ENCODE measurements at places on chromosomes 2 and 18.

DNA sequence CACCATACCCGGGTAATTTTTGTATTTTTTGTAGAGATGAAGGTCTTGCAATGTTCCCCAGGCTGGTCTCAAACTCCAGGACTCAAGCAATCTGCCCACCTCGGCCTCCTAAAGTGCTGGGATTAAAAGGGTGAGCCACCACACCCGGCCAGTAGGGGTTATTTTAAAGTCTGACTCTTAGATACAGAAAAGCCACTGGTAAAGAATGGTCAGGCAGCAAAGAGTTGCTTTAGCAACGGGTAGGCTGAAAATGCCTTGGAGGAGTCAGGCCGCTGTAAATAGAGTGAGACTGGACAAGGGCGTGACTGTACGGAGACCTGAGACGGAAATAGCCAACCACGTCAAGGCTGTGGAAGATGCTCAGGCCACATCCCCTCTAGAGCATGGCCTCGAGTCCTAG is 54.2 kb downstream of the ACKR3 start:
- no peak for DNase-seq

DNA sequence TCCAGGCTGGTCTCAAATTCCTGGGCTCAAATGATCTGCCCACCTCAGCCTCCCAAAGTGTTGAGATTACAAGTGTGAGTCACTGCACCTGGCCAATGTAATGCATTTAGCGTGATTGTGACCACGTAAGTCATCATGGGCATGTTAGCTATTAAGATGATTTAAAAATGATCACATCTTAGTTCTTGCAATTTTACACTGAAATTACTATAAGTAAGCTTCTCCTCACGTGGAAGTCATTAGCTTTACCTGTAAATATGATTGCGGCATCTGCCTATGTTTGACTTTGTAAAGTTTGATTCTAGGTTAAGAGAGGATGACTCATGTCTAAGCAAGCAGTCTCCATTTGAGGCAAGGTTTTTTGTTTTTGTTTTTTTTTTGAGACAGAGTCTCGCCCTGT is 85.5 kb downstream of the PMAIP1 start:
- DNase-seq = no peak

GRCh38 chr2:88561646-88562388 is 65.4 kb downstream of the EIF2AK3 start:
- no peak for DNase-seq

DNA sequence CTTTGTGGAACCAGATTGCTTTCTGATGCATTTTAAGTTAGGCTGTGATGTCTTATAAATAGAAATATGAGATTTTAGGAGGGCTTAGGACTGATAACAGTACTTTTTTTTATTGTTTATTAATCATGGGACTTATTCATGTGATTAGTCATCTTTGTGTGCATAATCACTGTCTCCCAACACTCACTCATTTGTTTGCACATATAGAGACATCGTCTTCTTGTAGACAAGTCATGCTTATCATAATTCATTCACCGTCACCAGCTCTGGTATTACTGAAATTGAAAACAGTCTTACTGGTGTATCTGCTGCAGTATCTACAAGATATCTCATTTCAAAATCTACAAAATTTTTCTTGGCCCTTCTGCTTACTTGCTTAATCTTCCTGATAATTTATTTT is 45.8 kb downstream of the WDR7 start:
- no peak for DNase-seq

- DNase-seq = no peak
These were observed 378.7 kb downstream of the RBM43 start for GRCh38 chr2:150882751-150883612.

DNA sequence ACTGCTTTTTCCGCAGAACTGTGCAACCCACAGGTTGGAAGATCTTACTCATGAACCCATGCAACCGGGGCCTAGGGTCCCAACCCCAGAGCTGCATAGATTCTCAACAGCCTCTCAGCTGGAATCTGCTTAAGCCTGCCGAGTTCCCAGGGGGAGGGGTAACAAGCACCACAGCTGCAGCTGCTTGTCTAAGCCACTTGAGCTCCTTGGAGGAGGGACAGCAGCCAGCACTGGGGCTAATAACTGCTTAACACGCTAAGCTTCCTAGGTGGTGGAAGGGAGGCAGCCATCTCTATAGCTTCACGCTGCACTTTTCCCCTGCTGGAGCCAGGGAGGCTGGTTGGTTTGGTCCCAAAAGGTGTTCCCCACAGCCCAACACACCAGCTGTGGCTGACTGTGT is 311.6 kb downstream of the DSC3 start:
- no peak for DNase-seq

GRCh38 chr2:31384351-31384750 is 30.2 kb downstream of the XDH start:
- no peak for DNase-seq

DNA sequence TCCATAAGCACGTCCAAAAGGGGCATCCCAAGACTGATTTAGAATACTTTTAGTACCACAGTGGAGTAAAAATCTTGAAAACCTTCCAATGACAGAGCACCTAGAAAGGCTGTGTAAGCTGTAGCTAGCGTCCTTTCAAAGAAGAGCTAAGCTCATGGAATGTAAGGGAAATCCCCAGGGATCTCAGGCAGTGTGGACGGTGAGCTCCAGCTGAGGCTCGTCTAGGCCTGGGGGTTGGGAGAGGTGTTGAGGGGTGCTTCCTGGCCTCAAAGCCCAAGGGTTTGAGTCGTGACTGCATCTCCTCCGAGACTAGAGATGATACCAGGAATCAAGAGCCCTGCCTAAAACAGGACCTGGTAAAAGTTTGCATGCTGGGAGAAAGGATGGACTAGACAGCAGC is 7.6 kb downstream of the CTIF start:
- no peak for DNase-seq

GRCh38 chr2:2582998-2583545 is 252.0 kb upstream of the MYT1L start:
- DNase-seq = no peak

DNA sequence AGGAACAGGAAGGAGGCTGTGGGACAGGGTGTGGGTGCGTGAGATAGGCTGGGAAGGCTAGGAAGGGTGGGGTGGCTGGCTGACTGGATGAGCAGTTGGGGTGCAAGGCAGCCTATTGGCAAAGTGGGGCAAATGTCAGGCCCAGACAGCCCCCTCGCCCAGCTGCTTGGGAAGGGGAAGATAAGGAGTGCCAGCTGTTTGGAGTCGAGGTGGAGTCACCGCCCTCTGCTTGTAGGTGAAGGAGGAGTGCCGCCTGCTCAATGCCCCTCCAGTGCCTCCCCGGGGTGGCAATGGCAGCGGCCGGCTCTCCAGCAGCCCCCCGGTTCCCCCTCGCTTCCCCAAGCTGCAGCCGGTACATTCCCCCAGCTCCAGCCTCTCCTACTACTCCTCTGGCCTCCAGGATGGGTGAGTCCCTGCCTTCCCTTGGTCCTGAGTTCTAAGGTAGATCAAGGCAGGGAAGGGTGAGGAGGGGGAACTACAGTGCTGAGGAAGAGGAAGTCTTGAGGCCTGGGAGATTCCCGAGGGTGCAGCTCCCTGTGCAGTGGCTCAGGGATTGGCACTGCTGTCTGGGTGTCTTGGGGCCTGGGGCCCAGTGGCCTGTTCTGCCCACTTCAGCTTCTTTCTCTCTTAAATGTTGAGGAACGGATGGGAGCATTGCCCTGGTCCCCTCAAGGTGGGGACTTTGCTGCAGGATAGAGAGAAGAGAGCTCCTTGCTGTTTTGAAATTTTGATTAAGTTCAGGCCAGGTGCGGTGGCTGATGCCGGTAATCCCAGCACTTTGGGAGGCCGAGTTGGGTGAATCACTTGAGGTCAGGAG is 13.3 kb downstream of the GAREM2 start:
- DNase-seq = no peak

DNA sequence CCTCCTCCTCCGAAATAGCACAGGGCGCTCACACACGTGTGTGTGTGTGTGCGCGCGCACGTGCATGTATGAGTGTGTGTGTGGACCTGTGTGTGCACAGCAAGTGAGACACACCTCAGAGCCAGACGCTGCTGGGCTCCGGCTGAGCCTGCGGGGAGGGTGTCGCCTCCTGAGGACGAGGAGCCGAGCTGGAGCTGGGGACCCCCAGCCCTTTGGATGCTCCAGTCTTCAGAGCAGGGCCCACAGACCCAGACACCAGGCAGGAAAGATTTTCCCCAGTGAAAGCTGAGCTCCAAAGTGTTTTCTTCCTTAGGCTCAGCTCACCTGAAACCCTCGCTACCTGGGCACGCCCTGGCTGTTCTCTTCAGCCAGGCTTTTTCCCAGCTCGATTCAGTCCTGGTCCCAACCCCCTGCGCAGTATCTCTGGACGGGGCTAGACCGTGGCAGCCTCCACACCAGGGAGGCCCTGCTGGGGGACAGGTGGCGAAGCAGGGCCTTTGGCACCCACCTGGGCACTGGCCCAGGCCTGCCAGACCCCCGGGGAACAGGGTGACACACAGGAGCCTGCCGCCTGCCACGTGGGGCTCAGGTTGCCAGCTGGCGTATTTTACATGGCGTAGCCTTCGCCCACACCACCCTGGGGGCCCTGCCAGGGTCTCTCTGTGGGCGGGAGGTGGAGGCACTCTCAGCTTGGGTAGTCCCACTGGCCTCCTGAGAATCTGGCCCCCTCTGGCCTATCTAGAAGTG is 36.2 kb downstream of the PDIA6 start:
- no peak for DNase-seq
